ENCODE measurements at places on chromosomes 11 and 22.

GRCh38 chr11:77208535-77208934 is 80.5 kb downstream of the MYO7A start:
- DNase-seq = no peak

- no peak for DNase-seq
These were observed 2.7 kb downstream of the P2RY6 start for GRCh38 chr11:73274722-73275380.

DNA sequence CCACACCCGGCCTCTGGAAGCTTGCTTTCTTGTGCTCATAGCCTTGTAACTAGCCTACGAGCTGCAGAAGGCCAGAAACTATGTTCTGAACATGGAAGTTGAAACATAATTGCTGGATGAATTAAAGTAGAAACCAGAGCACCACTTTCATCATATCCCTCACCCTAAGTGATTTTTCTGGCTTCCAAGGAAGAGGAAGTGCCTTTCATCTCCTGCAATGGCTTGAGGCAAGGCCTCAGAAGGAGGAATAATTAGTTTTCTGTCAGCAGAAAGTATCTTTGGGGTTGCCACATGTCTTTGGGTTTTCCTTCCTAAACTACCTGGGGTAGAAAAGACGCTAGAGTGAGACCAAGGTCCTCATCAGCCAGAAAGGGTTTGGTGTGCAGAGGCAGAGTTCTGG is 14.5 kb downstream of the RPL27A start:
- DNase-seq = no peak

- no peak for DNase-seq
These were observed 140.0 kb downstream of the NECTIN1 start for GRCh38 chr11:119589001-119589400.

DNA sequence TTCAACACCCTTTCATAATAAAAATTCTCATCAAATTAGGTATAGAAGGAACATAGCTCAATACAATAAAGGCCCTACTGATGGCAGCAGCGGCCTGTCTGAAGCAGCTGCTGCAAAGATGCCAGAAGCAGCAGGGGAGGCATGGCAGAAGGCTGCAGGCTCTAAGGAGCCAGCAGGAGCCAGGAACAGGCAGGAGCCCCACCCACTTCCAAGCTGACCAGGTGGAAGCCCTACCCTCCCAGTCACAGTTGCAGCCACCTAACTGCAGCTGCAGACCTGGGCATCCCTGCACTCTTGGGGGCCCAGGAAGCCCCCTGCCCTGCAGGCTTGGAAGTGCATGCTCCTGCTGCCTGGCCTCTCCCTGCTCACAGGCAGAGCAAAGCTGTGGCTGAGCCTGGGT is 18.2 kb upstream of the OR6A2 start:
- no peak for DNase-seq
